ENCODE measurements at places on chromosomes 16 and 17.

DNA sequence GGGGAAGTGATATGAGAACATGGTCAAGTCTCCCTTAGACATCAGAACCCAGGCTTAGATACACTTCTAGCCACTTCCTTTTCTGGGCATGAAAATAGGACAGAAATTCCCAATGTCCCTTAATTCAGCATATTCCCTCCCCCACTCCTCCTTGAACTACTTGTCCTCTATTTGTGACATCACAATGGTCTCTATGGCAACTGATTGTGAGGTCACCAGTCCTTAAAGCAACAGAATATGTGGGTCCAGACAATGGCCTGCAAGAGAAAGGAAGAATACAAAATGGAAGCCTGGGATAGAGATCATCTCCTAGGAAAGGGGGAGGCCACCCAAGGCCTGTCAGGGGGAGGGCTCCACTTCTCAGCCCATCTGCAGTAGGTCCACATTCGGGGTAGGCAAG is 6.7 kb upstream of the SEZ6 start:
- no peak for DNase-seq

DNA sequence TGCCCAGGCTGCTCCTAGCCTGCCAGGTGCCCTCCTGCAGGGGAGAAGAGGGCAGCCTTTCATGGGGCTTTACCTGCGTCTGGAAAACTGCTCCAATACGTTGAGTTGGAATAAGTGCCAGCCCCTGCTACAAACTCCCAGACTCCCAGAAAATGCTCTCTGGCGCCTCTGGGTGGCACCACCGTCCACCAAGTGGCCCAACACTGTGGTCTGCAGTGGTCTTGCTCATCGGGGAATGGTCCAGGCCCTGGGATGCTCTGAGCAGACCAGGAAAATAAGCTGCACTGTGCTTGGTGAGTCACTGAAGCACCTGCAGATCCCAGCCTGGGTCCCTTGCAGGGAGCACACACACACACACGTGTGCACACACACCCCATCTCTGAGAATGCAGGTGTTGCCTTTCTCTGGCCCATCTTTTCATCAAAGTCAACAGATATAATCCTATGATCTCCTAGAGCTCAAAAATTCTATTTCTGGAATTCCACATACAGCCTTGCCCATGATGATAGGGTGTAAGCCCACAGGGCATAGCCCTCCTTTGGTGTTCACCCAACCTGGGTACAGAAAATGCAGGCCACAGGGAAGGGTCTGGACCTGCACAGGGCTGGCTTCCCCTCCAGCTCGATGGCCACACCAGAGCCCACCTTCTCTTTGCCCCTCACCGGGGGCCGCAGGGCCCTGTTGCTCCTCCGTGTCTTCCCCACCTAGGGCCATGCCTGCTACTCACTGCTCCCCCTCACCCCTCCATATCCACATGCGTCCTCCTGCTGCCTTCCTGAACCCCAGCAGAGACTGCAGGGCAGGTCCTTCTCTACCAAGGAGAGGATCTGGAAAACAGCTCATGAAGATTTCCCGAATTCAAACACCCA is 20.5 kb downstream of the CDIP1 start:
- no peak for DNase-seq

GRCh38 chr16:67833030-67833414 is 9.1 kb upstream of the THAP11 start:
- DNase-seq: no peak

GRCh38 chr16:65284626-65285025 is 162.8 kb upstream of the CDH11 start:
- no peak for DNase-seq

DNA sequence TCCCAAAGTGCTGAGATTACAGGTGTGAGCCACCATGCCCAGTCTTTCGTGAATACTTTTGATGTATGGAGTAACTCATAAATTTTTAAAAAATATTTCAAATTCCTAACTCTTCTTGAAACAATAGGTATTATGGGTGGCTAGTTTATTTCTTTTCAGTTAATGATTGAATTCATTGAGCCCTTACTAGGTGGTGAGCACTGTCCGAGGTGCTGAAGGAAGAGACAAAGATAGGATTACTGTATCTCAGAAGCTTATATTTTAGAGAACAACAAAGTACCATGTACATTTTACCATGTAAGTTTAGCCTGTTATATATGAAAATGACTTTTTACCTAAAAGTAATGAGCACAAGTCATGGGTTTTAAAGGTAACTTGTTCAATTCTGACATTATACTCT is 418.3 kb downstream of the NPIPA7 start:
- peak; percentile 16 for DNase-seq

DNA sequence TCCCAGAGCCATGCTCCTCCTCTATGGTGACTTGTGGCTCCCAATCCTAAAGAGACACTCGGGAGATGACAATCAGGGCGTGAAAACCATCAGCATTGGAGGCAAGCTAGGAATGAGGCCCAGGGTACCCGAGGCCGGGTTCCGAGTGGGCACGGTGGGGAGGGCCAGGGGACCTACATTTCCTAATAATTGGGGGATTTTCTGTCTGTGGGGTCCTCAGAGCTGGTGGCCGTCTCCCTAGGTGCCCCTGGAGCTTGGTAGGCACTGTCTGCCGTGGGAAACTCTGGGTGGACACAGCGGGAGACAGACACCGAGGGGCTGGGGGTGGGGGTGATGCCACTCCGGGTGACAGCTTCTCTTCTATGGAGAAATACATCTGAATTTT is 312.5 kb upstream of the TNRC6C start:
- DNase-seq: no peak

GRCh38 chr17:45248132-45248957 is 13.5 kb downstream of the SPATA32 start:
- DNase-seq: peak; percentile 81
